ENCODE measurements at places on chromosomes 16 and 17.
A peak's percentile ranks its signal among the peaks of the same experiment; 100 is the strongest.

DNA sequence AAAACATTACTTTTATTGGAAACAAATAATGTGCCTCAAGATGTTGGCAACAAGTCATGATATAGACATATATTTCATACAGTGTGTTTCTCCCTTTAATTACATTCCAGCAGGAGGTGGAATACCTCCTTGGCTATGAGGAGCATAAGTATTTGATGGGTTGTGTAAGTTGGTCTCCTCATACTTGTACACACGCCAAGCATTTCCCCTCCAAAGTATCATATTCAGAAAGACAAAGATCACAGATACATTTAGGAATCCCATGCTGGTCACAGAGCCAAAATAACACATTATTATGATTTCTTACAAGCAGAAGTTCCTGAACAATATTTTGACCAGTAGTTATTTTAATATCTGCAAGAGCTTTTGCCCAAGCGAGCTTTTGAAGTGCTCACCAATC is 57.8 kb downstream of the WSB1 start:
- DNase-seq, result no peak

DNA sequence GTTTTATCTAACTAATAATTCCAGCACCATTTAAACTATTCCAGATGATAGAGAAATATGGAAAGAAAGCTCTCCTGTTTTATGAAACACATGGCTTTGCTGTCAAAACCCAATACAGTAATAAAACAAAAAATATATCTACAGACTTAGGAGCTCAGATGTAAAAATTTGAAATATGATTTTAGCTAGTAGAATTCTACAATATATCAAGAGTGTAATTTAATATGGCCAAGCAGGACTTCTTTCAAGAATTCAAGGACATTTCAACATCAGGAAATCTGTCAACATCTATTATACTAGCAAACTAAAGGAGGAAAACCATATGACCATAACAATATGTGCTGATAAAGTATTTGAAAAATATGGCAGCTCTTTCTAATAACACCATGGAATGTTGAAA is 57.5 kb downstream of the CCDC182 start:
- no peak for DNase-seq

DNA sequence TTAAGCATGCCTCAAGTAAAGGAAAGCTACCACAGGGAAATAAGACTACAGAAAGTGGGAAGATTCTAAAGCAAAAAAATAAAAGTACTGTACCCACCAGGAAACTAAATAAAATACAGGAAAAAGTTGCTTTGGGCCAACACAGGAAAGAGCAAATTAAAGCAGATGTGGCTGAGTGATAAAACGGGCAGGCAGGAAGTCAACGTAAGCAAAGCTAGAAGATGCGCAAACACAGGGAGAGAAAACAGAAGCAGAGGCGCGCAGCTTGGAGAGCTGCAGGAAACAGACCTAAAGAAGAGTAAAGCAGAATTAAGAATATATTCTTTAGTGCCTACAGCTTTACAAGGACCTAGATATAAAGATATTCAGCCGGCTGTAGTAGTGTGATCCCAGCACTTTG is 21.7 kb downstream of the USP36 start:
- DNase-seq, result no peak

GRCh38 chr17:9941305-9941704 is 36.2 kb upstream of the RCVRN start:
- DNase-seq, result no peak

DNA sequence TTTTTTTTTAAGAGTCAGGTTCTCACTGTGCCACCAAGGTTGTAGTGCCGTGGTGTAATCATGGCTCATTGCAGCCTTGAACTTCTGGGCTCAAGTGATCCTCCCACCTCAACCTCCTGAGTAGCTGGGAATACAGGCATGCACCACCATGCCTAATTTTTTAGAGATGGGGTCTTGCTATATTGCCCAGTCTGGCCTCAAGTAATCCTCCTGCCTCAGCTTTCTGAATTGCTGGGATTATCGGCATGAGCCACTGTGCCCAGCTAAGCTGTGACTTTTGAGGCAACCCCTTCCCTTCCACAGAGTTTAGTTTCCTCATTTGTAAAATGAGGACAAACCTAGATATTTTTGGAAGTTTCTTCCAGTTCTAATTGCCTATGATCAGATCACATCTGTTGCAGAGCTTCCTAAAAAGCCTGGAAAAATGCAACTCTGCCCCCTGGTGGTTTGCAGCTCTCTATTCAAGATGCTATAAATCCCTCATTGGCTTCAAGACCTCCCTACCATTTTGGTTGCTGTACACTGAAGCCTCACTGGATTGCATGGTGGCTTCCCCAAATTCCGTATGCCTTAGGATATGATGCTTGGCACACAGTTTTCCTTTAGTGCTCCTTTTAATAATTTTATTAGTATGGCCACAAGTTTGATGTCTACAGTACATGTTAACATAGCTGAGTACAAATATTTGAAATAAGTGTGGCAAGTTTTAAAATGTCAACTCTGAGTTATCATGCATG is 19.3 kb downstream of the GDE1 start:
- DNase-seq, result peak; percentile 79

DNA sequence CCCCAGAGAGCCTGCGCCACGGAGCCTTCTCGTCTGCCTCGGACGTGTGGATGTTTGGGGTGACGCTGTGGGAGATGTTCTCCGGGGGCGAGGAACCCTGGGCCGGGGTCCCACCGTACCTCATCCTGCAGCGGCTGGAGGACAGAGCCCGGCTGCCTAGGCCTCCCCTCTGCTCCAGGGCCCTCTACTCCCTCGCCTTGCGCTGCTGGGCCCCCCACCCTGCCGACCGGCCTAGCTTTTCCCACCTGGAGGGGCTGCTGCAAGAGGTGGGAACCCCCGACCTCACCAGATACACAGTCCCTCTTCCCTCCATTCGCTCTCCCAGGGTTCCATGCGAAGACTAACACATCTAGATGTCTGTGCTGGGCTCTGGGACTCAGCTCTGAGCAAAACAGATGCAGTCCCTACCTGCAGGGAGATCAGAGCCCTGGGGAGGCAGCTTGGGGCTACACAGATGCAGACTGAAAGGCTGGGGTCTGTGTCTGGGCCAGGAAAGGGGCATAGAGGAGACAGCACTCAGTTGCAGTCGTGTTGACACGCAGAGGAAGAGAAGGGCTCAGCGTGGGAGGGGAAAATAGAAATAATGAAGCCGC is 3.7 kb downstream of the TNK1 start:
- DNase-seq, result no peak

DNA sequence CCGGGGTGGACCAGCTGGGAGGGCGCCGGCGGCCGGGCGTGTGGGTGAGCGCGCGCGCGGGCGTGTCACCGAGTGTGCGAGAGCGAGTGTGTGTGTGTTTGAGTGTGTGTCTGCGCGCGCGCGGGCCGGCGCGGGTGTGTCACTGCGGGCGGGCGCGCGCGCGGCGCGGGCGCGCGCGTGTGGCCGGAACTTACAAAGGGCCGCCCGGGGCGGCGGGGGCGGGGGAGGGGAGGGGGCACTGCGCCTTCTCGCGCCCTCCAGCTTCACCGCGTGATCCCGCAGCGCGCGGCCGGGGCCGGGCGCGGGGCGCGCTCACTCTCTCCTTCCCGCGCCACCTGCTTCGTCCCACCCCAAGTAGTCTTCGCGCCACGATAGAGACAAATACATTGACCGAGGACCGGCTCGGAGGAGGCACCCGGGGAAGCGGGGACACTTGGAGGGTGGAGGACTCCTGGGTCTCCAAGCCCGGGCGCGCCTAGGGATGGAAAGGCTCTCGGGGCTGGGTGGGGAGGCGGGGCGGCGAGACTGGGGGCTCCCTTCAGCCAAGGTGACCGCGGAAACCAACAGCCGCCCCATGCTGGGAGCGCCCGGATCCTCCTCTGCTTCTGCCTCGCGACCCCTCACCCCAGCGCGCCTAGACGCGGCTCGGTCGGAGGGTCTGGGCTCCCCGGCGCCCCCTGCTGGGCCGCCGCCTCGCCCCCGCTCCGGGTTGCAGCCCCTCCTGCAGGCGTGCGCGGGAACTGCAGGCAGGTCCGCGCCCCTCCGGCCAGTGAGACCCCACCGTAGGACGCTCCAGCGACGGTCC is at the start of gene SRCIN1:
SRCIN1 (minus strand) TSS at position 112 of the 805 bp plus-strand sequence. CDS start 247 bp downstream, outside the sequence.
- peak; percentile 68 for DNase-seq

GRCh38 chr16:57810197-57811031 is 8.1 kb upstream of the KIFC3 start:
- DNase-seq, result peak; percentile 52

DNA sequence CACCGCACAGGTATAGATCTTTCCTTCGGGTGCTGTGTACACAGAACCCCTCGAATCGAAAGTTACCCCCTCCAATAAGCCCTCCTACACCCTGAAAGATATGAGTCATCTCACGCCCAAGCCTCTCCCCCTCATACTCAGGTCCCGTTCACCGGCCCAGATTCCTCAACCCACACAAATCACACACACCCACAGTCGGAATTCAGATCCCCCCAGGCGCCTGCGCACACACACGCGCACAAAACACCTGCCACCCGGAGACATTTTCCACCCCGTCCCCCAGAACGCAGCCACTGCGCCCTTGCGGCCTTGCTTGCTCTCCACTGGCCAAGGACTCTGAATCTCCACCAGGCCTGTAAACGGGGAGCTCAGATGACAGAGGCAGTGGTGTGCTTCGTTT is 4.9 kb downstream of the JPH3 start:
- no peak for DNase-seq

DNA sequence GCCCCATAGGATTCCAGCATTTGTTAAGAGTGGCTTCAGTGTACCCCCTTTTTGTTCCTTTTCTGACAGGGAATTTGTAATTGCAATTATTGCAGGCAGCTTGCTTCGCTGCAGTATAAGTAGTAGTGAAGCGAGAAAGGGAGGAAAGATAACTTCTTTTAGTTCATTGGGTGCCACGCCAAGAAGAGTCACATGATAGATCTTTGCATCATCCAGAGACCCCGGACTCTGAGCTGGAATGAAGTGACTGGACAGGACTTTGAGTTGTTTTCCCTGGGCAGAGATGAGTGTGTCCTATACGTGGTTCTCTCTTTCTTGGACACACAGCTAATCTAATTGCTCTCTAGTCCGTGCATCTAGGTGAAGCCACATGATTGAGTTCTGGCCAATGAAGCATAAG is 44.8 kb upstream of the PMFBP1 start:
- no peak for DNase-seq

DNA sequence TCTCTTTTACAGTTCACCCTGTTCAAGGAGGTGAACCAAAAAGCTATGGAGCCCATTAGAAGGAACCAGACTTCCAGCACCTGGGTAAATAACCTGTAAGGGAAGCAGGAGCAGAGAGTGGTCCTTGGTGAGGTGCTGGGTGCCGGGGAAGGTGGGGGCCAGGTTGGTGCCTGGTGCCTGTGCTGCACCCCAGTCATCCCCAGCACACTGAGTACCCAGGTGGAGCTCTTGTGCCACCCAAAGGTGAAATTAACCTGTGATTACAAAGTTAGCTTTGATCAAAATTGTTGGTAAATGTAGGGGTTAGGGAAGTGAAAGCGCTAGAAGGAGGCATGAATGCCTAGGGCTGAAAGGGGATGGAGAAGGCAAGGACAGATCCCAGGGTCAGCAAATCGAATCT is 58.6 kb downstream of the CDRT4 start:
- DNase-seq, result no peak

GRCh38 chr17:38970804-38971203 is 3.6 kb upstream of the FBXO47 start:
- DNase-seq, result no peak

DNA sequence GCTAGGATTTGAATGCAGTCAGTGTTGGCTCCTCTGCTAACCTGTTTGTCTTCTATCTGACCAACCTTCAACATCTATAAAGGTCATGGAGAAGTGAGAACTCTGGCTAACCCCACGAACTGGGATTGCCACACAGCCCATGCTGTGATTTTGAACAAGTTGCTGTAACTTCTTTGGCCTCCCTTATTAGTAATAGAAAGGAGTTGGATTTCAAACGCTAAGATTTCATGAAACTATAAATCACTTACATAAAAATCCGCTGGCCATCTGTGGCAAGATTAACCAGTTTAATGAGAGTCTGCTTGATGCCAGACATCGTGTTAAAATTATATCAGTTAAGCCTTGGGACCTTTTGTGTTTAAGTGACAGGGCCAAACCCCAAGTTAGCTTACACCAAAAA is 53.4 kb downstream of the HSD17B2 start:
- DNase-seq, result no peak

DNA sequence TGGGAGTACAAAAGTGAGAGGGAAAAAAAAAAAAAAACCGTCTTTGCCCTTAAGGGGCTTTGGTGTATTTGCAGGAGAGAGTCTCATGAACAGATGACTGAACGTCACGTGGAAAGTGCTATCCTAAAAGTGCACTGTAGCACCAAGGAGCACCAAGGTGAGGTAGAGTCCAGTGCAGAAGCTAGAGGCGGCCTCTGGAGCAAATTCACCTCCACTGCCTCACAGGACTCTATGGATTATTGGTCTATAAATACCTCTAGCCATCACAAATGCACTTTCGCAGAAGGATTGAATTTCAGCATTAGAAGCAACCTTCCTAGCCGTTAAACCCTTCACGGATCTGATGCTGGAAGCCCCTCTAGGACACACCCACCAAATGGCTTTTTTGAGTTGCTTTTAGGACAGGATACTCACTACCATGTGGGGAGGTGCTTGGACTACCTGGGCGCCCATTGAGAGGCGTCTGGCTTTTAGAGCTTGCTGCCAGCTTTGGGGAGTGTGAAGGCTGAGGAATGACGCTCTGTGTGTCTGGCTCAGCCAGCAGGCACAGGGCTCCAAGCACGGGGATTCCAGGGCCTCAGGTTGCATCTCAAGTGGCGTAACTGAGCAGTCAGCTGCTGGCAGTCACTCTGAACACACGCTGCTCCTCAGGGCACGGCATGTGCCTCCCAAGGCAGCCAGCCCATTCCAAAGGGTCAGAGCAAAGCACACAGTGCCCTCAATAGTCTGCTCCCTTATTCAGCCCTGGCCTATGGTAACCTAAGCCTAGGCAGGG is 52.7 kb downstream of the CDRT4 start:
- DNase-seq, result no peak

DNA sequence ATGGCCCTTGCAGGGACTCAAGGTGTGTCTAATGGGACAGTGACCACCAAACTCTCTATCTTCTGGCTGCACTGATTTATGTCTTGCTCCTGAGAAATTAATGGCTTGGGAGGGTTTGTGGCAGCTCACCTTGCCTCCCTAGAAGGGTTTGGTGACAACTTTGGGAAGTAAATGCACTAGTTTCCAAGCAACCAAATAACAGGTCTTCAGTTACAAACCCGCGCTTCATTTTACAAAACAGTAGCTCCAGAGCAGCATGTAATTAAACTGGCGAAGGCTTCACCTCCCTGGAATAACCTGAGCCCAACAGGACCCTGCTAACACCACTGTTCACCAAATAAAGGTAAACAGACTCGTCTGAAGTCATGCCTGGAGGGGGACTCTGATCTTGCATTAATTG is 318.3 kb downstream of the SLC39A11 start:
- peak; percentile 47 for DNase-seq

- DNase-seq, result no peak
These were observed 732.5 kb downstream of the KCNJ2 start for GRCh38 chr17:70901870-70902269.
